ENCODE measurements at places on chromosomes 4 and X.

DNA sequence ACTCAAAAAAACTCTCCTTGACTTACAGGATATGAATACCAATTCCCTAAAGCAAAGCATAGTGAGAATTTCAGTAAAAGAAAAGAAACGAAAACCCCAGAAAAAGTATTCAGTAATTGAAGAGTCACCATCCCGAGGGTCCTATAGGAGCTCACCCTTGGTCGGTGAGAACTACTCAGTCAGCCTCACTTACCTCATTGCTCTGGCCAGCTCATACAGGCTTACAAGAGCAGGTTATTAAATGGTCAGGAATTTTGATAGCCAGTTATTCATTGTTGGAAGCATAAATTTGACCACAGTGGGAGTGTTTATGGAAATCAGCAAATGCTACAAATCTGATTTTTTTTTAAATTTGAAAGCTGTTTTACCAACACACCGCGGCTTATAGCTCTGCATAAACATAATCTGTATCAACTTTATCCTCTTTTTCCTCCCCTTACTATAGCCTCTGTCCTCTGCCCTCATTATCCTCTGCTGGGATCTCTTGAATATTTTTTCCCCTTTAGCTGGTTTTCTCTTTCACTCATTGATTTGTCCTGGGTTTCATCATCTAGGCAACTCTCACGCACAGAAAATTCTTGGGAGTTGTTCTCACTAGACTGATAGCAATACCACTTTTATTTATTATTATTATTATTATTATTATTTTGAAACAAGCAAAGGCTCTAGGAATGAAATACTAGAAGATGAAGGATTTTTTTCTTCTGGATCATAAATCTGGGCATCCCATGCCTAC, 11.0 kb upstream of the CXCL2 start:
- no peak for DNase-seq

DNA sequence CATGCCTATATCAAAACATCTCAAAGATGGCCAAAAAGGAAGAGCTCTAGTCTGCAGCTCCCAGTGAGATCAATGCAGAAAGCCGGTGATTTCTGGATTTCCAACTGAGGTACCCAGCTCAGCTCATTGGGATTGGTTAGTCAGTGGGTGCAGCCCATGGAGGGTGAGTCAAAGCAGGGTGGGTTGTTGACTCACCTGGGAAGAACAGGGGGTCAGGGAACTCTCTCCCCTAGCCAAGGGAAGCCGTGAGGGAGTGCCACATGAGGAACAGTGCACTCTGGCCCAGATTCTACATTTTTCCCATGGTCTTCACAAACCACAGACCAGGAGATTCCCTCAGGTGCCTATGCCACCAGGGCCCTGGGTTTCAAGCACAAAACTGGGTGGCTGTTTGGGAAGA, 57.3 kb upstream of the FGF16 start:
- DNase-seq, result no peak

DNA sequence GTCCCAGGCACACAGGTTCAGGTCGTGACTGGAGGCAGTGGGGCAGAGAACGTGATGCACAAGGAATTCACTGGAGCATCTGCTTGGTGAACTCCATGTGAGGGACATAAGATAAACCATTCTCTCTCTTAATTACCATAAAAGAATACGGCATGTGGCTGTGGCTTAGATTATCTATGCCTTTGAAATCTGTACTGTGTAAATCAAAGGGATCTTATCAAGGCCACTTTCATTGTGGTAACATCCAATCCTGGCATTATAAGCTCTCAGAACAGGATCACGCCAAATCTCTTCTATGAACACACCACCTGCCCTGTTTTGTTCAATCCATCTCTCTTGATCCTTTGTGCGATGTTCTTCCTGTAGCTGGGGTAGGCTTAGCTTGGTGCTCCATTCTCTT, 192.3 kb downstream of the SPATA18 start:
- DNase-seq, result no peak

DNA sequence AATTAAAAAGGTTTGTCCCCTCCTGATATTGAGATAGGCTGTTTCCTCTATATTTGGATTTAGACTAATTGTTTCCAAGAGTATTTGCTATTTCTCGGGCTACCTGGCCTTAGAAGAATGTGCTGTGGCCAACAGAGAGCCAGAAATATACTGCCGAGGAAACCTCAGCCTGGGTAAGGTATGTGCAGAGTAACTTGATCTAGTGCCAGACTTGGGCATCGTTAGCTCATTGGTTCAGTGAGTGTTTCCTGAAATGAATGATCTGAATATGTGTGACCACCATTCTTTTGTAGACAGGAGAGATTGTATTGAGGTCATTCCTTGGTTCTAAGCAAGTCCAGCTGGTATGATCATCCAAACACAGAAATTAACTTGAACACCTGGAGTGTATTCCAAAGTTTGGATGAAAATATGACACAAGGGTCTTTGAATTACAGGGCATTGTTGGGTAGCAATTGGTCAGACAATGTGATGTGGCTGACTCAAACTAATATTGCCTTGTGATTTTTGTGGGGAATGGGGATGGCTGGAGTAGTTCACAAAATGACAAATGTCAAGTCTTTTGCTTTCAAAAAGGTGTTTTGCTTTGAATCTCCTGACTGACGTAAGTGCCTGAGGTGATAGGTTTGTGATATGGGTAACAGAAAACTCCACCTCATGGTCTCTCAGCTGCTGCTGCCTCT, 100.2 kb upstream of the CXCL13 start:
- no peak for DNase-seq

DNA sequence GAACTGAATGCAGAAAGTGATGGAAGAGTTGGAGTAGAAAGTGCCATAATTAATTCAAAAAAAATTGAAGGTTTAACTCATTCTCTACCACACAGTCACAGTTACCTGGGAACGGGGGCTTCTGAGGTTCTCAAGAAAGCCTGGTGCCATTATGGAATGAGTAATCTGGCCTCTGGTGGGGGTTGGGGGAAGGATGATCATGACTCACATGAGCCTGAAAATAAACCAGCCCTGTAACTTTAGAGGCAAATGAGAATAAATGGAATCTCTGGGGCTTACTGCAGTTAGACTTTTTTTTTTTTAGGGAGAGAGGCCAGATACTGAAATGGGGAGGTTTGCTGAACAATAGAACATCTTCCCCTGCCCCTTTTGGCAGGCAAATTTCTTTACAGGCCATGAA, 55.3 kb downstream of the SOD3 start:
- no peak for DNase-seq

DNA sequence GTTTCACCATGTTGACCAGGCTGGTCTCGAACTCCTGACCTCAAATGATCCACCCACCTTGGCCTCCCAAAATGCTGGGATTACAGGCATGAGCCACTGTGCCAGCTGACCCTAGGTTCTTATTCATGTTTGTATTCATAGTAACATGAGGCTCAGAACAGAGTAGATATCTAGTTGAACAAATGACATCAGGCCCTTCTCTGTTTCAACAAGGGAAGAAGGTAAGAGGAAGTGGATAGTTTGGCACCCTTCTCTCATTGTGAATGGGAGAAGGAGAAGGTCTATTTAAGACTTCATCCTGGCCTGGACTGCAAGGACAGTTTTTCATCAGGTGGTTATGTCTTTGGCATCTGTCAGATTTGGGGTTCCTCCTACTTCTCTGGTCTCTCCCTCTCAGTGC, 13.8 kb downstream of the GJB1 start:
- no peak for DNase-seq
